SW 1271 (cell line): ENCODE measurements at places on chromosomes 1 and 21.

DNA sequence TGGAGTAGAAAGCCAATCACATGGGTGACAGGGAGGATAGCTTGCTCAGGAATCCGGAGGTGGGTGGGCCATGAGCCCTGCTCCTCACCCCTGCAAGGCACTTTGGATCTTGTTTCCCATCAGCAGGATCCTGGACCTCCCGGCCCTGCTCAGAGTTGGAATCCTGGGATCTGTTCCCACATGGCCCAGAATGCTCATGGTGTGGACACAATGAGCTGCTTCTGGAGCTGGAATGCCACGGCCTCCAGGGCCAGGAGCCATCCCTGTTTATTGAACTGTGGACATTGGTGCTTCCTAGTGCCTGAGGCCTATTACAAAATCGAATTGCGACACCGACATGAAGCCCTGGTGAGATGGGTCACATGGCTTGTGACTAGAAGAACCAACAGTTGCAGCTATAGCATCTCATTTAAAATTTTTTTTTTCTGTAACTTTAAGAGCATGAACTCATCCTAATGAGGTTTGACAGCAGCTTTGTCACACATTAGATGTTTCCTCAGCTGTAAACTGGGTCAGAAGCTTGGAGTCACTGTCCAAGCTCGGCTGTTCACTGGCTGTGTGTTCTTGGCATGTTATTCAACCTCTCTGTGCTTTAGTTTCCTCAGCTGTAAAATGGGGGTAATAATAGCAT is 40.4 kb upstream of the GOLT1A start:
- no peak for DNase-seq

- DNase-seq, result no peak
These were observed 30.7 kb downstream of the ADAM30 start for GRCh38 chr1:119865627-119866026.

DNA sequence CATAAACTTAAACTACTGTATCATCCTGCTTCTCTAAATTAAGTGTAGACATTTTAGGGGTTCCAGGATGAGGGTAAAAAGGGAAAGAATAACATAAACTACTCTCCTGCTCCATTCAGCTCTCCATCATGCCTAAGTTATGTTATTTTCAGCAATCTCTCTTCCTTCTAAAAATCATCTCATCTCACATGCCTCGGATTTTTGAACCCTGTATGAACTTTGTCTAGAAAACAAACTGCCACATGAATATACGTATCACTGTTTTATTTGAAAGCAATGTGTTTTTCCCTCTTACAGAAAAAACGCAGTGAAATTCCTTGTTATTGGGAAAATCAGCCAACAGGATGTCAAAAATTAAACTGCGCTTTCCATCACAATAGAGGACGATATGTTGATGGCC is 32.6 kb downstream of the ZBED6 start:
- no peak for DNase-seq

DNA sequence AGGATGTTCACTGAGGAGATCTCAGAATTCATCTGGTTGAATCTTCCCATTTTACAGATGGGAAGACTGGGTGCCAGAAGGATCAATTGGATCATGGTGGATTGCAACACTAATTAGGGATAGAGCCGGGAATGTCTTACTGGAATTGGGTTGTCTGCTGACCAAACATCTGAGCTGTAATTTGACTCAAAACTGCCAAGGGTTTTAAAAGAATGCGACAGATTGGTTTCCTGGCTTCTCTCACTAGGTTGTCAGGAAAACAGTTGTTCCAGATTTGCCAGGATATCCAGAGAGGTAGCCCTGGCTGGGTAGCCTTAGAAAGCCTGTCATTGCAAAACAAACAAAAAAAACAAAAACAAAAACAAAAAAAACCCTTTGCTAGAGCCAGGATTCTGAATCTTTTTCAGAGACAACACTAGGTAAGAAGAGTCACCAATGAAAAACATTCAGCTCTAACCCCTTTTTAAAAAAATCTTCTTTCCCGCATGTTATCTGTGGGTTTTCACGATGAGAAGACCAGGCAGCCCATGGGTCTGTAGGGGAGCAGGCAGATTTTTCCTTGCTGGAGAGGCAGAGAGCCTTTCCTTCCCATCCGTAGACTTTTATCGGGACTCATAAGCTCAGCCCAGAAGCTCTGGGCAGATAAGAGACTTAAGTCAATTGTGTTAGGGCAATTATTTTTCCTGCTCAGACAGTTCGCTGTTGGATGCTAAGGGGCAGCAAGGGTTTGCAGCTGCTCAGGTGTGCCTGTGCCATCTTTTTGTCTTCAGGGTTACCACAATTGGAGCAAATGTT is 418.9 kb downstream of the PRDM2 start:
- DNase-seq, result no peak
